ENCODE measurements at places on chromosomes 7 and 10. TPM values are rescaled to one million over a fixed set of nuclear protein-coding genes. Genes with fewer than 3 reads are reported as not detected.

CPA2 gene
- not detected for total RNA-seq

CPA5 gene
- not detected for total RNA-seq

SUN3 gene
- total RNA-seq = not detected

RELN gene
- total RNA-seq = 3.6 TPM

AKR1C1 gene
- total RNA-seq = 21.0 TPM

CCDC146 gene
- total RNA-seq = 3.9 TPM

ZNF33A gene
- total RNA-seq = 25.8 TPM

ICA1 gene
- total RNA-seq = 22.4 TPM

ARHGAP21 gene
- total RNA-seq = 74.3 TPM

PTPRZ1 gene
- total RNA-seq = 0.55 TPM

AGAP9 gene
- total RNA-seq = 6.3 TPM

IL2RA gene
- total RNA-seq = 4.1 TPM

JAZF1 gene
- 13.6 TPM for total RNA-seq

STAG3 gene
- 0.96 TPM for total RNA-seq

SAP25 gene
- total RNA-seq = 6.3 TPM

MRC1 gene
- 301 TPM for total RNA-seq

RSU1 gene
- 73.7 TPM for total RNA-seq

DKK1 gene
- 36.0 TPM for total RNA-seq

PTF1A gene
- total RNA-seq = not detected

CFAP43 gene
- total RNA-seq = 0.70 TPM

TBC1D12 gene
- 9.7 TPM for total RNA-seq
